Activated T-helper 17 cell treated with anti-CD3 and anti-CD28 coated beads, Interleukin-2, amount 50 U/mL, for 72 hours (primary cell): ENCODE measurements at places on chromosomes 1 and 21.

GRCh38 chr21:30345014-30345413 lies 3.4 kb downstream of the KRTAP23-1 start:
- ATAC-seq = no peak

GRCh38 chr1:241842565-241842964 lies 5.4 kb upstream of the EXO1 start:
- no peak for ATAC-seq

DNA sequence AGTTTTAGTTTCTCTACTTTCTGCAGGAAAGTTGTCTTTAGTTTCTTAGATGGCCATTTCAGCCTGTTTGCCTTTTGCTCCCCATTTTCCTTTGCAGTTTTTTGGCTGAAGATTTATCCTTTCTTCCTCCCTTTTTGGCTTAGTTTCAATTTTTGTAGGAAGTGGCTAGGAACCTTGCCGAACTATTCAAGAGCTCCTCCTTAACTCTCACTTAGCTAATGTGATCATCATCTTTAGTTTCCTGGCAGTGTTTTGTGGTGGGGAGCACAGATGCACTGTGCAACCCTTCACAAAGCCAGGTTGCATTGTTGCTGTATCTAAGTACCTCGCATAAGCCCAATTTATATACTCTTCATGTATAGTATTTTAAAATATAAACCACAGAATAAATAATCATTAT lies 28.8 kb upstream of the CCDC181 start:
- no peak for ATAC-seq

- ATAC-seq = no peak
These were observed 15.9 kb upstream of the IFNAR1 start for GRCh38 chr21:33308586-33309490.

GRCh38 chr1:220217383-220217988 lies 54.8 kb downstream of the RAB3GAP2 start:
- no peak for ATAC-seq

- ATAC-seq = no peak
These were observed 38.4 kb downstream of the FYB2 start for GRCh38 chr1:56780826-56781225.

DNA sequence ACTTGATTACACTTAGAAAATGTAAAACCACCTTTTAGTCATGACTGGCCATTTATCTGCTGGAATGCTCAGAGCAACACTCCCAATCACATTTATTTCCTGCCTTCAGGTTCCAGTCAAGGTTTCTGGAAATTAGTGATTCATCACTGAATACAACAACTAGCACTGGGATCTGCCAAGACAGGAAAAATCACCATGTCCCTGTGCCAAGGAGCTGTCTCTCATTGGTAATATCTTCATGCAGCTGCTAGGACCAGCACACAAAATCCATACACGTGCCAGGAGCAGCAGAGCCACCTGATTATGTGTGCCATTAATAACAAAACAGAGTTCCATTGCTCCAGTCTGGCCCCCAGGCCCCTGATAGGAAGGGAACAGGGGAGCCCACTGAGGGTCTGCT lies 194.6 kb downstream of the TNR start:
- ATAC-seq = no peak

DNA sequence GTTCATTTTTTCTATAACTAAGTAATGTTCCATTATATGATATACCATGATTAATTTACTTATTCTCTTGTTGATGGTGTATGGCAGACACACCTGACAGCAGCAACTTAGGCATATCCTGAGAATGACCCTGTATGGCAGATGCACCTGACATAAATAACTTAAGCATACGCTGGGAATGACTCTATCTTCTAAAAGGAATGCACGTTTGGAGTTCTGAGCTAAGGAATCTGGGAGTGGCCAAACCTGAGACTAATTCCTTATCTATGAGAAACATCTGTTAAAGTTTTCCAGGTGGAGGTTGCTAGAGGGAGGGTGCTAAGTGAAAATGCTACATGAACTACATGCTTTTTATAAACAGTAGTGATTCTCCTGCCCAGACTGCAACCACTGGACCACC lies 96.7 kb upstream of the RGS18 start:
- no peak for ATAC-seq

GRCh38 chr1:24540906-24541710 lies 14.8 kb upstream of the NCMAP start:
- ATAC-seq = peak; percentile 67

- ATAC-seq = no peak
These were observed 32.1 kb downstream of the NAV1 start for GRCh38 chr1:201570886-201571624.

DNA sequence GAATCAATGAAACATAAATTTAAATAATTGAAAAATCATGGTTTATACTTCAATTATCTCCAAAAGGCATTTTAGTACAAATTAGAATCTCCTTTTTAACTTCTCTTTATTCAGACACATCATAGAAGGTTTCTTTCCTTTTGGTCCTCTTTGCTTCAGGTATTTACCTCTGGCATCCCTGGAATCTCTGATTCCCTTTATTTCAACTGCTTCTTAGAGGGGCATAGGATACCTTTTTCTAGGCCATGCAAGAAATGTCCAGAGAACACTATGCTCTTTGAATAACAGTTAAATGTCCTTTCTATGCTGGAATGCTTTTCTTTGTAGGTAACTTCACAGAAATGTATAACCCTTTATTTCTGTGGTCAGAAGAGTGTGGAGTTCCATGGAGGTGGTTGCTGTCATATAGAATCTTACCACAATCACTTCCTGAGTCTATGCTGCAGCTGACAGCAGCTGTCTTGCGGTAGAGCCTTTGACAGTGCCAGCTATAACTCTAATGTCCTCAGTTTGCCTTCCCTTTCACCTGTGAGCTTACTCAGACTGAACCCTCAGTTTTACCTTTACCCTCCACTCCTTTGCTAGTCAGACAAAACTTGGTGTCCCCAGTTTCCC lies 8.6 kb downstream of the LAMC2 start:
- peak; percentile 87 for ATAC-seq

DNA sequence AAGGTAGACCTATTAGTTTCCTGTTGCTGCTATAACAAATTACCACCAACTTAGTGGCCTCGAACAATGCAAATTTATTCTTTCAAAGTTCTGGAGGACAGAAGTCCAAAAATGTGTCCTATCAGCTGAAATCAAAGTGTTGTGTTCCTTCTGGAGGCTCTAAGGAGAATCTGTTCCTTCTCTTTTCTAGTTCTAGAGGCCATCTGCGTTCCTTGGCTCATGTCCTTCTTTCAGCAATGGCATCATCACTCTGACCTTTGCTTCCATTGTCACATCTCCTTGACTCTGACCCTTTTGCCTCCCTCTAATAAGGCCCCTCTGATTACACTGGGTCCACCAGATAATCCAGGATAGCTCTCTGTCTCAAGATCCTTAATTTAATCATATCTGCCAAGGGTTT lies 1.2 kb upstream of the MR1 start:
- no peak for ATAC-seq

DNA sequence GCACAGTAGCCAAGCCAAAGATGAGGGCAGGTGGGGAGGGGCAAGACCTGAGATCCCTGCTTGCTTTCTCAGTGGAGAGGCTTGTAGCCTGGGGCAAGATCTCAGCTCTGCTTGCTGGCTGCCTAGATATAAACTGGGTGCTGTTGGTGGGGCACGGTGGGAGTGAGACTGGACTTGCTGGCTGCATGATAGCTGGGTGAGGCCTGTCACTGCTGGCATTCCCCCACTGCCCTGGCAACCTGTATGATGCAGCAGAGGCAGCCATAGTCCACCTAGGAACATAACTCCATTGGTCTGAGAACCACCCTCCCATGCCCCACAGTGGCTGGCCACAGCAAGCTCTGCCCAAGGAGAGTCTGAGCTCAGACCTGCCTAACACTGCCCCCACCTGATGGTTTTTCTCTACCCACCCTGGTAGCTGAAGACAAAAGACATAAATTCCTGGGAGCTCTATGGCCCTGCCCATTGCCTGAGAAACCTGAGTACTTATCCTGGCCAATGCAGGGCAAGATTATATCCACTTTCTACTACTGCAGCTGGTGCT lies 261.9 kb upstream of the DEPDC1 start:
- no peak for ATAC-seq

- no peak for ATAC-seq
These were observed 207.1 kb downstream of the NUF2 start for GRCh38 chr1:163528710-163529348.

DNA sequence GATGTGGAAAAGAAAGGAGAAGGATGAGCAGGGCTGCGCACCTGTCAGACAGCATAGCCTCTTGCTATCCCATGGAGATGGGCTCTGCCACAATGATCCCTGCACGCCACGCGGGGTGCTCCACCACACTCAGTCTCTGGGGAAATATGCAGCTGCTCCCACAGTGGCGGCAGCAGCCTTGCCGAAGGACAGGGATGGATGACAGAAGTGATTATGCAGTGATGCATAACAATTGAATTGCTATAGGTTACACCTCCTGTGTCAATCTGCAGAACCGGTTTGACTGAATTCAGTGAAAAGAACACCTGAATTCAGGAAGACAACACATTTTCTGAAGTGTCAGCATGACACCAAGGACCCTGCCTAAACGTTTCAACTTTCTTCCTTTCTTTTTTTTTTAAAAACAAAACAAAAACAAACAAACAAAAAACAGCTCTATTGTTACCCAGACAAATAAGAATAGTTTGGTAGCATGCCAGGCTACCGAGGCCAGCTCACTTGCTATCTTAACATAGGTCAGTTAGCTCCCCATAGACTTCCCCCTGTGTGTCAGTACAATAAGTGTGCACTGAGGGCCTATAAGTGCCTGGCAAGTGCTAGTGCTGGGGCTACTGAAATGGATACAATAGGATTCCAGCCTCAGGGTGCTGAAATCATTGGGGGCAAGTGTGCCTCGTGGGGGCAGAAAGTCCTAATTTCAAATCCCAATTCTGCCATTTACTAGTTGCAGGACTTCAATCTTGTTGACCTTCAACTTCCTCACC lies 127.6 kb upstream of the LMO4 start:
- ATAC-seq = no peak

DNA sequence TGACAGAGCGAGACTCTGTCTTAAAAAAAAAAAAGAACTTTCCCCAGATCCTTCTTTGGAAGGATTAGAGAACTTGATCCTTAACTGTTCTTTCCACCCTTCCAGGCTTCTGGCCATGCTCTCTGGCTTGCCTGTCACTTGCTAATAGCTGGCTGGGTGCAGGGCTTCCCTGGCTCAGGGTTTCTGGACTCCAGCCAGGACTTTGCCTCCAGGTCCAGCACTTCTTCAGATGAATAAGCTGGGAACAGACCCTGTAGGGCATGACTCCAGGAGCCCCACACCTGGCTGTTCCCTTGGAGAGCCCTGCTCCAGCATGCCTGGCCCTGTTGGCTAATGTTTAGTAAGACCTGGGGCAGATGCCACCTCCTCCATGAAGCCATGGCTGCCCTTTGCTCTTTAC lies 3.3 kb upstream of the NT5C1A start:
- no peak for ATAC-seq

GRCh38 chr1:182662121-182662890 lies 22.1 kb downstream of the RGS8 start:
- ATAC-seq = no peak

DNA sequence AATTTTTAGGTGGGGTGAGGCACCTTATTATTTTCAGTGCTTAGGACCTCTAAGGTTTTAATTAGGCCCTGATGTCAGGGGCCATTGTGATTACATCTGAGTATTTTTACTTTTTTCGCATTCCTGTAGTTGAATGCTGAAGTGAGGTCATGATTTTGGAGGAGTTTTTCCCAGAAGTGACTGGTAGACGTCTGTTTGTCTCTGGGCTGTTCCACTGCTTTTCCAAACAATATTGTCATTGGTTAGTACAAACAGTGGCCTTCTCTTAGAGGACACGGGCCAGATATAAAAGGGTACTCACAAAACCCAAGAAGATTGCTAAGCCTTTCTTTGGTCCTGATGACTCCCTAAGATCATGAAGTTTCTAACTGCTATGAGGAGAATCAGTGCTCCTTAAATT lies 7.6 kb upstream of the RASAL2 start:
- ATAC-seq = no peak

GRCh38 chr1:4611563-4612341 lies 42.7 kb upstream of the AJAP1 start:
- no peak for ATAC-seq

DNA sequence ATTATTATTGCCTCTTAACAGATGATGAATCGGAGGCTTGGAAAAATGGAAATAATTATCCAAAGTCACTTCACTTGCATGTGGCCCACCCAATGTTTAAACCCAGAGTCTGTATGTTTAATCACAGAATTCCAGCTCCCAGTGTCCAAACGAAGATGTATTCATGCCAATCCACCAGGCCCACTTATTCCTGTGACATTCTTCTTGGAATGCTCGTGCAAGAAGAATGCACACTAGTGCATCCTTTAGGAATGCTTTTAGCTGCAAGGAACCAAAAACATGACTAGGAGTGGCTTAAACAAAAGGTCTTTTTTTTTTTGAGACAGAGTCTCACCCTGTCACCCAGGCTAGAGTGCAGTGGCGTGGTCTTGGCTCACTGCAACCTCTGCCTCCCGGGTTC lies 8.9 kb upstream of the OPRD1 start:
- ATAC-seq = no peak

GRCh38 chr1:222792744-222793143 lies 22.1 kb upstream of the DISP1 start:
- no peak for ATAC-seq

GRCh38 chr1:177650947-177651346 lies 318.9 kb downstream of the SEC16B start:
- ATAC-seq = no peak

GRCh38 chr1:231233735-231234417 lies 7.1 kb upstream of the GNPAT start:
- no peak for ATAC-seq

- peak; percentile 20 for ATAC-seq
These were observed 2.5 kb downstream of the NBL1 start for GRCh38 chr1:19646377-19647319.

DNA sequence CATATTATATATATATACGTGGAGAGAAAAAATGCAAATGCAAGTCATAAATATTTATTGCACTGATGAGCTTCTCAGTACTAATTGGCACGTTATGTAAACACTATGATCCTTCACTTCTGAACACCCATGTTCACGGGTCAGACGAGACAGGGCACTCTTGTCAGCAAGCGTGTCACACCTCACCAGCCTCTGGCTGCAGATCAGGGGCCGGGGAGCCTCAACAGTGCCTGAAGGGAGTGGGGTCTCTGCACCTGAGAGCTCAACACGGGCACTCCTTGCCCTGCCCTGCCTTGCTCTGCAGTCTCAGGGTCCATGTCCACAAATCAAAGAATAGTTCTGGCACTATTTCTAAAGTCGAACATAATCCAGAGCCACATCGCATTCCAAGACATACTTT lies 409 bp upstream of the HIVEP3 start:
- ATAC-seq = no peak

GRCh38 chr1:6093611-6094010 lies 47.9 kb downstream of the KCNAB2 start:
- ATAC-seq = no peak

GRCh38 chr1:20711285-20712214 lies 6.3 kb downstream of the KIF17 start:
- peak; percentile 24 for ATAC-seq

DNA sequence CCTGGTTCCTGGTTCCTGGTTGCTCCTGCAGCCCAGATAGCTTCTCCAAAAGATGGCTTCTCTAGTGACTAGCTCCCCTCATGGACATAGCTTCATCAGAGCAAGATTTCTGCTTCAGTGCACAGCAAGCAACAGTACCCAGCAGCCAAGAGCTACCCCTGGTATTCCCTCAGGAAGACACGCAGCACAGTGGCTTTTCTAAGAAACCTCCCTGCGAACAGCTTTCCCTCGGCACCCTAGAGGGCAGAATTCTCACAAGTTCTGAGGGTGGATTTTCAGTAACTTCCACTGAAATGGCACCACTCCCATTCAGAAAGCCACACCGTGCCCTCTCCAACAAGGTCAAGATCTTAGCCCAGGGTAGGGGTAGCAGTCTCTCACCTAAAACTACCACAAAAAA lies 128.2 kb downstream of the EIF4G3 start:
- no peak for ATAC-seq
